ENCODE measurements at places on chromosomes 4 and X.

DNA sequence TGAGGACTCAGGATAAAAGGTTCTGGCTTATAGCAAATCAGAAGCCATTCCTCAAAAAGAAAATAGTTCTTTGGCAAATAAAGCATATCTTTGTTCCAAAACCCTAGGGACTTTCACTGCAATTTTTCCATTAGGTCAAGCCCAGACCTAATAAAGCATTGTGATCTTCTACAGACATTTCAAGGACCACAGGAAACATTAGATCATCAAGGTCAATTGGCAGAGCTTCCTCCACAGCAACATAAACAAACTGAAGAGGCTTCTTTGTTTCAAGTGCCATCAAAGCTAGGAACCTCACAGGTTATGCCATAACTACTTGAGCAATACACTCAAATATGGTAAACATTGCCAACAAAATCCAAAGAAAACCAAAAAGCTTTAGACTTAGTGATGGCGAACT lies 144.9 kb downstream of the ANXA5 start:
- DNase-seq: no peak

DNA sequence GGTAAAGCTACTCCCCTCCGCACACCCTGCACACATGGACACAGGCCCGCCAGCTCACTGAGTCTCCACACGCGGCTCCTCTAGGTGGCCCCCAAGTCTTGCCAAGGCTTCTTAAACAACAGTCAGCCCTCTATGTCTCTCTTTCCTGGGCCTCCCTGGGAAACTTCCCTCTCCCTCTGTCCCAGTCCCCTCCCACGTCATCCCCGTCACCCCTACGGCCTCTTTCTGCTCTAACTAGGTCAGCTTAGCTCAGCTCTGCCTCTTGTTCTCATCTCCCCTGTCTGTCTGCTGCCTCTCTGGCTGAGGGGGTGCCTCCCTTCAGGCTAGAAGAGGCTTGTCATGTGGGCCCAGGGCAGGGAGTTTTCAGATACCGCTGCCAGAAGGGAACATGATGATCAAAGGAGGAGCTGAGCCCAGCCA lies 38.8 kb downstream of the SEPTIN6 start:
- no peak for DNase-seq

- DNase-seq: no peak
Measured at GRCh38 chr4:56737666-56738065, 56.6 kb upstream of the HOPX start.

GRCh38 chr4:14247767-14248166 lies 620.2 kb upstream of the BOD1L1 start:
- DNase-seq: no peak

DNA sequence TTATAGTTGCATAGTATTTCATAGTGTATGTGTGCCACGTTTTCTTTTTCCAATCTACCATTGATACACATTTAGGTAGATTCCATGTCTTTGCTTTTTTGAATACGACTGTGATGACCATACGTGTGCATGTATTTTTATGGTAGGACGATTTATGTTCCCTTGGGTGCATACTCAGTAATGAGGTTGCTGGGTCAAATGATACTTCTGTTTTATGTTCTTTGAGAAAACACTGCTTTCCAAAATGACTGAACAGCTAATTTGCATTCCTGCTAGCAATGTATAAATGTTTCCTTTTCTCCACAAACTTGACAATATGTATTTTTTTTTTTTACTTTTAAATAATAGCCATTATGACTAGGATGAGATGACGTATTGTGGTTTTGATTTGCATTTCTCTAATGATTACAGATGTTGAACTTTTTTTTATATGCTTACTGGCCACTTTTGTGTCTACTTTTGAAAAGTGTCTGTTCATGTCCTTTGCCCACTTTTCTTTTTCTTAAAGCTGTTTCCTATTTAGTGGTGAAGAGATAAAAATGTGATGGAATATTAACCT lies 969.5 kb upstream of the NDST4 start:
- no peak for DNase-seq

DNA sequence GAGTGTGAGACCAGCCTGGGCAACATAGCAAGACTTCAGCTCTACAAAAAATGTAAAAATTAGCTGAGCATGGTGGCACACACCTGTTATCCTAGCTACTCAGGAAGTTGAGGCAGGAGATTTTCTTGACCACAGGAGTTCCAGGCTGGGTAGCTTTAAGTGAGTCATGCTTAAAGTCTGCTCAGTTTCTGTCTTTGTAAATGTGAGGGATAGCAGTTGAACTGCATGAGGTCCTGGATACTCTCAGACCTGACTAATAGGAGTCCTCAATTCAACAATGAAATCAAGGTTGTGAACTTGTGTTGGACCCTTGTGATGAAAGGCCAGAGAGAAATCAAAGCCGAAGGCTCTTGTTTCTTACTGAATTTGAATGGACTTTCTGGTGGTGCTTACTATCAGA lies 45.2 kb downstream of the STARD8 start:
- no peak for DNase-seq

- no peak for DNase-seq
Measured at GRCh38 chrX:18410038-18410437, 15.4 kb upstream of the CDKL5 start.

GRCh38 chr4:140807491-140808252 lies 51.5 kb upstream of the TBC1D9 start:
- DNase-seq: no peak
